Activated naive CD4-positive, alpha-beta T cell treated with Interleukin-2 at 50 U/mL for 16 hours (primary cell): ENCODE measurements at places on chromosomes 12 and 14.

GRCh38 chr12:120352117-120352516 lies 16.8 kb downstream of the MSI1 start:
- DNase-seq, result no peak

GRCh38 chr12:68750506-68750905 lies 4.5 kb downstream of the SLC35E3 start:
- no peak for DNase-seq

- DNase-seq, result peak; percentile 73
Measured at GRCh38 chr12:123916729-123917128, 55.9 kb downstream of the CCDC92 start.

- no peak for DNase-seq
Measured at GRCh38 chr12:91819132-91819447, 326.6 kb downstream of the BTG1 start.

- no peak for DNase-seq
Measured at GRCh38 chr14:74935360-74935680, 12.3 kb upstream of the RPS6KL1 start.

GRCh38 chr12:4701395-4702190 lies 18.6 kb upstream of the GALNT8 start:
- DNase-seq, result no peak

DNA sequence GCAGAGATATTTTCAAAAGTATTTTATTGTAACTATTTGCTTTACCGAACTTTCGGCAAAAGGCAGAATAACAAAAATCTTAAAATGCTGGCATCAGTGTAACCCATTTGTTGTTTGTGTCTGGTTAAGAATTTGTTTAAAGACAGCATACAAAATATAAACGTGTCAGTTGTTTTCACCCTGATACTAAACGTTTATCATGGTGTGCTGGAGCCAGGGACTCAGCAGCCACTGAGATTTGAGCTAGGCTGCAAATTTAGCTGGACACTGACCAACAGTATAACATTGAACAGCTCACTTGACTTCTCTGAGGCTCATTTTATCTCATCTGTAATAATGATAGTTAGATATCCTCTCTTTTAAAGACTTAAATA lies 183.7 kb downstream of the TMTC3 start:
- no peak for DNase-seq

GRCh38 chr14:55891692-55892091 lies 226.5 kb upstream of the PELI2 start:
- DNase-seq, result no peak

DNA sequence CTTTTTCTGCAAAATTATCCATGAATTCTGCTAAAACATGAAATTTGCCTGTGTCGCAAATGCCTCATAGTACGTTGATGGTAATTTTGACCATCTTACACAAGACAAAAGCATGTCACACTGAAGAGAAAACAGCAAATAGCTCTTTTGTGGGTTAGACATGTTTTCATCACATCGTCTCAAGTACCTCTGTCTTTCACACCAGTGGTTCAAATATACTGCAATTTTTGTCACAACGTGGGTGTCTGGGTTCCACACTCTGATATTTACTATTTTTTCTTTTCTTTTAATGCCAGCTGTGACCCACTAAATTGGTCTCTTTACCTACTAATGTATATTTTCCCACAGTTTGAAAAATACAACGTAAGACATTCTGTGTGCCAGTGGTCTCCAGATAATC lies 10.4 kb downstream of the KLRB1 start:
- DNase-seq, result no peak

DNA sequence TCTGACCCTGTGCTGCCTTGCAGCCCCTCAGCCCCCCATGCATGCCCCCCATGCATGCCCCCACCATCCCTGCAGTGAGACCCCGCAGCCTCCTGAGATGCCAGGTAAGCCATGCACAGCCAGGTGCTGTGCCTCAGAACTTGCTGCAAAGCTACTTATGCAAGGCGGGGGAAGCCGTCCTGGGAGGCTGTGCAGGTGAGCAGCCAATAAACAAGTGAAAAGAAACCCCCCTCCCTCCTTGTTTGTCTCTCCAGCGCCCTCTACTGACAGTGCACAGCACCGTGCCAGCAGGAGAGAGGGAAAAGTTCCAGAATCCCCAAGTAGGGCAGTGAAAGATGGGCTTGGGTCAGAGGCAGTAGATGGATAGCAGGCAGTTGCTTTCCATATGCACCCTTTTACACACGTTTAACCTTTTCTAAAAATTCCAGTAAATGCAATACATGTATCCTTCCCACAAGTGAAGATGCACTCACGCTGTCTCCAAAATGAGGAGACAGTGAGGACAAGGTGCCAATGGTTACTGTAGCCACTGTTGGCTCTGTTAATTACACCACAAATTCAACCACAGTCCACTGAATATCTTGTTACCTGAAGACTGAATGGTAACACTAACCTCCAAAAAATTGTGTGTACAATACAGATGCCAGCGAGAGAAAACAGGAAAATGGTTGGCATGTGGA lies 18.0 kb downstream of the TNFAIP2 start:
- DNase-seq, result no peak

GRCh38 chr12:118377021-118377883 lies 897 bp downstream of the SUDS3 start:
- DNase-seq, result no peak

DNA sequence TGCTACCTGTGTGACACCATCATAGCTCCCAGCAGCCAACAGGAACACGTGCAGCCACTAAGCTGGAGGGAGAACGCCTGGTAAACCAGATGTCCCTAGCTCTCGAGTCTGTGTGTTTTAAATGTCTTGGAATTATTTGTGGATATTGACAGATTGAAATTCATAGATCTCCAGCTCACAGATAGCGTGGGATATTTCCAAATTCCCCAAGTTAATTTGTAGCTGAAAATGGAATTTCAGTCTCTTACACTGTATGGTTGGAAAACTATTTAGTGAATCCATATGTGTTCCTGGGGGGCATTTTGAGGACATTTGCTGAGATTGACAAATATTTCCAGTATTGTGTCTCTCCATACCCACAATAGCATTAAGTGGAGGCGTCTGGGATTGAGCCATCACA lies 618.6 kb upstream of the TMEM132C start:
- no peak for DNase-seq

DNA sequence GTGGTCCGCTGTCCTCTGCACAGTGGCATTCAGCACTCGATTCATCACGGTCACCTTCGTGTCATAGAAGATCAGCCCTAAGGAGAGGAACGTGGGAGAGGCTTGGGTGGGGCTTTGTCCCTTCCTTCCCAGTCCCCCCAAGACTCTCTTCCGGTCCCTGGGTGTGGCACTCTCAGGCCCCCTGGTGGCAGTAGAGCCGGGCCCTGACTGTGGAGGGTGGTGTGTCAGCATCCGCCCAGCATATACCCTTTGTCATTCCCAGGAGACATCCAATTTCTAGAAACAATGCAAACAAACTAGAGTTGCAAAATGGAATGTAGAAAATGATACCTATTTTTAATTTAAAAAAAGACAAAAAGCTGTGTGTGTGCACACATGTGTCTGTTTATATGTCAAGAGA lies 45.0 kb downstream of the TRAFD1 start:
- peak; percentile 27 for DNase-seq

DNA sequence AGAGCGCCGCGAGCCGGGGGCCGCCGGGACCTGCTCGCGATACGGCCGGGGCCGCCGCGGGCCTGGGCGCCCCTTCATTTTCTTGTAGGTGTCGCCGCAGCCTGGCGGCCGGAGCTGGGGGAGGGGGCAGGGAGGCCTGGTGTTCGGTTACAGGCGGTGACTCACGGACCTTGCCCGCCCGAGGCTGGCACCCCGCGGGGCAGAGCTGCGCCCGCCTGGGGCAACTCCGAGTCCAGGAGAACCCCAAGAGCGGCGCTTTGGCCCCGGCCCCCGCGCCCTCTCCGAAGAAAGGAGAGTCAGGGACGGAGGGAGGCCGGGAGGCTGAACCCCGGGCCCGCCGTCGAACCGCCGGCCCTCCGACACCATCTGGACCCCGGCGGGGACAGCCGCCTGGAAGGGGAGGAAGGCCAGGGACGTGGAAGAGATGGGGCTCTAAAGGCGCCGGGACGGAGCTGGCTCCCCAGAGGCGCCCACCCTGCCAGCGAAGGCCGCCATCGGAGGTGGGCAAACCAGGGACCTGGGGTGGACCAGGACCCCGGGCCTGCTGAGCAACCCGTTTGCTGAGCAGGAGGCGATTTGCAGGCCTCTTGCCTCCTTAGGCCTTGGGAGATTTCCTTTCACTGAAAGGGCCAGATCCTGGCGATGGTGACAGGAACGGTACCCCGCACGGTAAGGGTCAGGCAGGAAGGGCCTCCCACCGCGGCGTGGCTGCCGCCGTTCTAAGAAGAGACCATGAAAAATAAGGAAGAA lies 843 bp upstream of the NUAK1 start:
- DNase-seq, result no peak

- no peak for DNase-seq
Measured at GRCh38 chr14:70616646-70617045, 16.2 kb upstream of the MED6 start.

- DNase-seq, result no peak
Measured at GRCh38 chr12:74490390-74491064, 47.1 kb upstream of the ATXN7L3B start.

DNA sequence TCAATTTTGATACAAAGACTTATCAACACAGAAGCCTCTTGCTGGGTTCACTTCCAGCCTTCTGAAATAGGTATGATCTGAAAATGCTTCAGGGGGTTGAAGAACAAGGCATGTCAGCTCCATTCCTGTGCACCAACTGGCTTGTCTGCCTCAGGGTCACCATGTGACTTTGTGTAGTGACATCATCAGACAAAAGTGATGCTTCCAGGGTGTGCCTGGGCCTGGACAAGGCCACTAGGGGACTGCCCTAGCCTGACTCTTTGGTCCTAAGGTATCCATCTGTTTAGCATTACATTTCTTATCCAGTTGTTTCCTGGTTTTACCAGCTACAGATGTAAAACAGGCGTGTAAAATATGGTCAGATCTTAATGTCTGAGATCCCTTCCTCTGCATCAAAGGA lies 155.6 kb downstream of the CAND1 start:
- DNase-seq, result no peak

- DNase-seq, result no peak
Measured at GRCh38 chr14:103881268-103882201, 34.2 kb upstream of the PPP1R13B start.

GRCh38 chr12:34399631-34400410 lies 377.5 kb downstream of the ALG10 start:
- DNase-seq, result no peak

DNA sequence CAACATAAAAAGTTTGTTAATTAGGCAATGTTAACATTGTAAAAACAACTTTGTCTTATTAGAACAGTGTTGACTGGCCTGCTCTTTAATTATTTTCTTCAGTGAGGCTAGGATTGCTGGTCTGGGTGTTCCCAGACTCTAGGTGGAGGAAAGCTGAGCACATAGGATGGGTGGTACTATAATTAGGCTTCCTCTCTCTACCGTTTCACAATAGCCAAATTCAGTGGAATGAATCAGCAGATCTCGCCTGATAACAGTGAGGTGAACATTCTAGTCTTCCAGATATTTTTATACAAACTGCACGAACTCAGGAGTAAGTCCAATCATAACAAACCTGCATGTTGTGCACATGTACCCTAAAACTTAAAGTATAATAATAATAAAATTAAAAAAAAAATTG lies 11.9 kb downstream of the PTGDR start:
- no peak for DNase-seq

GRCh38 chr12:42568952-42569915 lies 20.3 kb downstream of the PRICKLE1 start:
- no peak for DNase-seq

GRCh38 chr12:5318874-5319273 lies 113.0 kb upstream of the NTF3 start:
- no peak for DNase-seq

DNA sequence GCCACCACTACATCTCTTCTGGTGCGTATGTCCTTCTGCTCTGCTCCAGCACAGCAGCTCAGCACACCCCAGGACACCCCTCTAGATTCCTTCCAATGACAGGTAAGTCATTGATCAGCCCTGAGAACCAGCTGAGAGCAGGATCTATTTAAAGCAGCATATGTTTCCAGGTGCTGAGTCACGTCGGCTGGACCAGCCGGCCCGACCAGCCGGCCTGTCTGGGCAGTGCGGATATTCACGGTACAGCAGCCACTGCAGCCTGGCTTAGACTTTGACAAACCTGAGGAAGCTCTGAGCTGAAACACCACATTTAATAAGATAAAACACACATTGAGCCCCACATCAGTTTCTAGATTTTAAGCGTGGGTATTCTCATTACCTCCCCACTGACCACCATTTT lies 31.8 kb upstream of the RPH3A start:
- DNase-seq, result no peak

DNA sequence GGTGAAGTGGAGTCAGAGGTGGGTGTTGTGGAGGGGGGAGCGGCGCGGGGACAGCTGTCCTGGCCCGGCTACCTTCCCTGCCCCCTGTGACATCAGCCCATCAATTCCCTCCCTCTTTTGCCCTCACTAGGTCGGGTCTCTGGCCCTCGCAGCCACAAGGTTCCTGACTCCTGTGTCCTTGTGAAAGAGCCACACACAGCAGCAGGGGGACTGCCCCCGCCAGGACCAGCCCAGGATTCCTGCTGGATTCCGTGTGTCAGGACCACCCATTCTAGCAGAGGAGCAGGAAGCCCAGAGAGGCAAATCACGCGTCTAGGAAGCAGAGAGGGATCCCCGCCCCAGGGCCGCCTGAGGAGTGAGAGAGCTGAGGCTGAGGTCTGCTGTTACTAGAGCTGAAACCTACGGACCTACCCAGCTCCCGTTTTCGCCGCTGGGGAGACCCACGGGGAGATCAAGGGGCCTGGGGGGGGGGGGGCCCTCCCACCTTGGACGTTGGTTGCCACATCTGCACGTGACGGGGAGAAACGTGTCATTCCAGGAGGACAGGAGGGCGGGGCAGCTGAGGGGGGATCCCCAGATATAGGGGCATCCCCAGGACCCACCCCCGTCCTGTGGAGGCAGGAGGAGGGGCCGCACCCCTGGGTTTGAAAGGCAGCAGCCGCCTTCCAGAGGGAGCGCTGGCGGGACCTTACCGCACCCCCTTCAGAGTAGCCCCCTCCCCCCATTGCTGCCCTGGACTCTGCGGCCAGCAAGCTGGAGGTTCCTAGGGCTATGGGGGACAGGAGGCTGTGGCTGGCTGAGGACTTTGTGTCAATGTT lies 12.5 kb upstream of the INF2 start:
- peak; percentile 72 for DNase-seq

- DNase-seq, result no peak
Measured at GRCh38 chr12:79691511-79692248, 916 bp upstream of the PAWR start.

DNA sequence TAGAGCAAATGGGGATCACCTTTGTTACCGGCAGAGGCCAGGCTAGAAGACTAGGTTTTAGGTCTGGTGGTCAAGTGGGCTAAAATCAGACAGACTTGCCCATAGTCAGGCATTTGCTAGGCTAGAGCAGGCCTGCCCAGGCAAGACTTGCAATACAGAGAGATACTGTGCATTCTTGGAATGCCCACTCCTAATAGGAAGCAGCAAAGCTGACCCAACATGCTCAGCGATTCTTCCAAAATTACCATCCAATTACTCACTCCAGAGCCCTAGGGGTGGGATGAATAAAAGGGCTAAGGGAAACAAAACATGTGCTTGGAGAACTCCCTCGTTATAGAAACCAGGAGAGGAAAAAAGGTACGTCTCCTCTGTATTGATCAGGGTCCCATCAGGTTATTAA lies 187.8 kb upstream of the AMIGO2 start:
- no peak for DNase-seq

GRCh38 chr12:55039395-55040354 lies 19.9 kb downstream of the NEUROD4 start:
- no peak for DNase-seq

GRCh38 chr12:29743077-29743476 lies 40.7 kb downstream of the TMTC1 start:
- no peak for DNase-seq
